ENCODE measurements at places on chromosomes 12 and 14. TPM values are rescaled to one million over a fixed set of nuclear protein-coding genes. Genes with fewer than 3 reads are reported as not detected.

- no peak for DNase-seq
Observed at GRCh38 chr12:13707829-13708228, 273.6 kb downstream of the GRIN2B start.

DNA sequence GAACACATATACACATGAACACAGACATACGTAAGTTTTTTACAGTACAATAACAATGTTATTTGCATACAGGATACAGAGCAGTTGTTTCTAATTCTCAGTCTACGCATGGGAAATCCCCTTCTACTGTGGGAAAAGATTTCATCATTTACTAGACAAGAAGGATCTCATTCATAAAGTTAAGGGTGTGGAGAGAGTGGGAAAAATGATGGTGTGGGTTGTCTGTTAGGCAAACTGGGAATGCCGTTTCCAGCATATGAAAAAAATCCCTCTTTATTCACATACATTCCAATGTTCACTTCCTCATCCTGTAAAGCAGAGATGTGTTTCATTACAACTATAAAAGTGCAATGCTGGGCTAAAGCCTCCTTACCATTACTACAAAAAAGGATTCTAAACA, 120.9 kb downstream of the SINHCAF start:
- no peak for DNase-seq

Gene TAS2R46
- 0.55 TPM for total RNA-seq

Gene DNAI7
- not detected for total RNA-seq

Gene FBRSL1
- 41.7 TPM for total RNA-seq

DNA sequence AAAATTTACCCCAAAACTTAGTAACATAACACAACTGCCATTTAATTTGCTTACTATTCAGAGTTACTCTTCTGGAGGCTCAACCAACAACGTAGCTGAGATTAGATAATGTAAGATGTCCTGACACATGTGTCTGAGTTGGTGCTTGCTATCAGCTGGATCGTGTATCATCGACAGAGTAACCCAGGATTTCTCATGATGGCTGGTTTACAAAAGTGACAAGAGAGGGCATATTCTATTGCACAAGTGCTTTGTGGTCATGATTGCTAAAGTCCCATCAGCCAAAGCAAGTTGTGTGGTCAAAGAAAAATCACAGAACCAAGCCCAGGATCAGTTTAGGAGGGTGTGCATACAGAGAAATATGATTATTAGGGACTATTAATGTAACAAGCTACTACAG, 73.4 kb downstream of the CAPZA3 start:
- no peak for DNase-seq

GRCh38 chr12:31740628-31741027, 11.8 kb upstream of the AMN1 start:
- no peak for DNase-seq

Gene CELA1
- total RNA-seq: not detected

GRCh38 chr12:5072311-5072710, 28.6 kb downstream of the KCNA5 start:
- DNase-seq: no peak

Gene CLMN
- total RNA-seq: 0.97 TPM

Gene VSIG10
- total RNA-seq: 7.6 TPM

Gene TPPP2
- not detected for total RNA-seq

Gene PRB2
- not detected for total RNA-seq

GRCh38 chr14:58752289-58752688, 114.5 kb downstream of the DACT1 start:
- no peak for DNase-seq

GRCh38 chr12:53659571-53659981, 16.3 kb downstream of the ATP5MC2 start:
- no peak for DNase-seq

GRCh38 chr14:21011136-21011535, 12.0 kb downstream of the SLC39A2 start:
- DNase-seq: no peak

- DNase-seq: no peak
Observed at GRCh38 chr14:58296726-58297125, 1.6 kb upstream of the ARID4A start.

Gene NKX2-8
- not detected for total RNA-seq

GRCh38 chr14:71600309-71600708, 331.9 kb upstream of the RGS6 start:
- no peak for DNase-seq

Gene TSPAN8
- not detected for total RNA-seq

DNA sequence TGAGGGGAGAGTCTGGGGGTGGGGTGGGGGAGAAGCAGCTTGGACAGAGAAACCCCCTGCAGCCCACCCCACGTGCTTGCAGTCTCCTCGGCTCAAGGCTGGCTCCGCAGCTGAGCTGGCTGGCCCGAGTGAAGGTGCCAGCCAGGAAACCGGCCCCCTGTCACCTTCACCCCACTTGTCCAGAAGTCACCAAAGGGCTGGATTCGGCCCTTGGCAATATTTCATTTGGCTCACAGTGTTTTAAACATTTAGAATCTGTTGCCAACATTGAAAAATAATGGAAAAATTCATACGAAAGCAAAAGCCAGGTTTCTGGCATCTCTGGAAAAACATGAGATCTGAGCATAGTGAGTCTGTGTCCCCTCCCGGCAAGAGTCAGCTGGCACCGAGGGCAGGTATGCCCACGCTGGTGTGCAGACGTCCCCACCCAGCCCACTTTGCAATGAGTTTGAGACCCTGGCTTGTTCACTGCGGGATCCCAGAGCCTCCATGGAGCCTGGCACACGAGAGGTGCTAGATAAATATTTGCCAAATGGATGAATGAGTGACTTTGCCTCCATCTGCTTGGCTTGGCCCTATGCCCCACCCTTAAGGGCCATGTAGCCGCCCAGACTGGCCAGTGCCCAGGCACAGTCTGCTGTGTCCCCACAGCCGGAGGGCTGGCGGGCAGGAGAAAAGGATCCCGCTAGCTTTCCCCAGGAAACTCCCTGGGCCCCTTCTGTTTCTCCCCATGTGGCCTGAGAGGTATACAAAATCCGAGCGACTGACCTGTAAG, 18.2 kb downstream of the MSI1 start:
- no peak for DNase-seq

Gene OAS2
- 140 TPM for total RNA-seq

DNA sequence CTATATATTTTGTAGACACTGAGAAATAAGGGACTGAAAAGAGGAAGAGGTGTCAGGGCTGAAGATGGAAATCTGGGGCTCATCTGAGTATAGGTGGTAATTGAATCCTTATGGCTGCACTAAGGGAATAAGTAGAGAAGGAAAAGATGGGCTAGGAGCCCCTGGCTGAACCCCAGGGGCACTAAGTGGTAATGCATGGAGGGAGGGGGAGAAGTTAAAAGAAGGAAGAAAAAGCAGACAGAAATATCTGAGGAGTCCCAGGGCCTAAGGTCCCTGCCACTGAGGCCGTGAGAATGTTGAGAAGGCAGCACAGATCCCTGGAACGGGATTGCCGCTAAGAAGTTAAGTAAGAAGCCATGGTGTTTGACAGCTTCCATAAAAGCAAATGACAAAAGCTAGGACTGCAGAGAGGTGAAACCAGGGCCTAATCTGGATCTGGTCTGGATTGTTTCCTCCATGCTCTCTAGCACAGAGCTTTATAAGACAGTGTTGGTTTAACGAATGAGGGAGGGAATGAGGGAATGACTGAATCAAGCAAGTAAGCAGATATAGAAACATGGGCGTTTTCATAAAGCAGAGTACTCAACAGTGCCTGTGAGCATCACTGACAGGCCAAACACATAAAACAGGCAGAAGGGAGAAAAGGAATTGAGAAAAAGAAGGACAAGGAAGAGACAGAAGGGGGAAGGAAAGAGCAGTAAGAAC, 92.9 kb downstream of the HMGA2 start:
- DNase-seq: no peak

Gene RDH5
- total RNA-seq: 7.0 TPM

Gene TM9SF1
- 23.7 TPM for total RNA-seq

- DNase-seq: no peak
Observed at GRCh38 chr12:29990971-29991370, 207.2 kb upstream of the TMTC1 start.

Gene KLHL33
- total RNA-seq: not detected
